Cardiac septum (tissue), 1 donor: ENCODE measurements at places on chromosomes 1 and 21. TPM values are rescaled to one million over a fixed set of nuclear protein-coding genes. Genes with fewer than 3 reads are reported as not detected.

DNA sequence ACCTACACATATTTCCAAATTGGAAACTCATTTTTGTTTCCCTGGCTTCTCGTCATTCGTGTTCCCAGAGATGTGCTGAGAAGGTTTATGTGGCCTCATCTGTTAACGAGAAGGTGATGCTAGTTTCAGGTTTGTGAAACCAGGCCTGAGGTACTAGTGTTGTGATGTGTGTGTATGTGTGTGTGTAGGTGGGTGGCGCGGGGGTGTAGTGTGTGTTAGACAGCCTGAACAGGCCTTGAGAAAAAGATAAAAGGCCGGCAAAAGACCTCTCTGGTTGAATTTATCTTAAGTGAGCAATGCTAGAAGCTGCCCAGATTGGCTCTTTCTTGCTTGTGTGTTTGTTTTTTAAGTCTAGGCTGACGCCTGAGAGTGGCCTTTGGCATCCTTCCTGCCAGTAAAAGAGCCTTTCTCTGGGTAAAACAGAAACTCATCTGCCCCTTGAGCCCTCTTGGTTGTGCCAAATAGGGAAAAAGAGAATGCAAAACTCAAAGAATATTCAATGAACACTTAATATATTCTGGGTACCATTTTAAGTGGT lies 65.8 kb upstream of the HSD17B7 start:
- no peak for DNase-seq

Gene SDHB
- 260 TPM for total RNA-seq

Gene TTC22
- total RNA-seq: 0.08 TPM

Gene SLC9C2
- 0.13 TPM for total RNA-seq

Gene PROK1
- total RNA-seq: 0.46 TPM

- no peak for DNase-seq
Observed at GRCh38 chr1:168045311-168045710, 91.4 kb downstream of the GPR161 start.

DNA sequence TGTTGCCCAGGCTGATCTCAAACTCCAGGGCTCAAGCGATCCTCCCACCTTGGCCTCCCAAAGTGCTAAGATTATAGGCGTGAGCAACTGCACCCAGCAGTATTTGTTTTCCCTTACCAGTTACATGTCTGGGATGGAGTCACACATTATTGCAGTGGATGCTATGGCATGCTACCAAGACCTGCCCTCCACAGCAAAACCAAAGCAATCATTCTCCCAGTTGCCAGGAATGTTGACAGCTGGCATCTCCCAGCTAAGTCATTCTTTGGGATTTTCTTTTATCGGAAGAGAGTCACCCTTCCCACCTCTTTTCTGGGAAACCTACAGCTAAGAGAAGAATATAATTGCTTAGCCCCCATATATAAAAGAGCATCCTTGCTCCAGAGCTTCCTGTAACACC lies 49.4 kb upstream of the RGS7 start:
- DNase-seq: no peak
